ENCODE measurements at places on chromosomes 5 and 9.

- peaks cover 3% of the 10 kb centered on the region for H3K27me3 ChIP-seq
- H3K4me1 ChIP-seq: peaks cover 7% of the 10 kb centered on the region
- H3K27ac ChIP-seq: no peak overlapping the region
These were observed 612.9 kb downstream of the IRX1 start for GRCh38 chr5:4208537-4208936.

GRCh38 chr9:35882996-35883395, 12.8 kb upstream of the OR13J1 start:
- no peak for DNase-seq
- no peaks in the 10 kb centered on the region for H3K27me3 ChIP-seq
- H3K4me3 ChIP-seq: no peak overlapping the region
- no peaks in the 10 kb centered on the region for H3K36me3 ChIP-seq
- H3K4me1 ChIP-seq: peaks cover 5% of the 10 kb centered on the region
- no peak overlapping the region for H3K27ac ChIP-seq

GRCh38 chr5:128708841-128709240, 170.8 kb upstream of the FBN2 start:
- DNase-seq: no peak
- H3K4me3 ChIP-seq: no peak overlapping the region
- no peaks in the 10 kb centered on the region for H3K36me3 ChIP-seq
- no peaks in the 10 kb centered on the region for H3K27me3 ChIP-seq
- no peaks in the 10 kb centered on the region for H3K4me1 ChIP-seq

DNA sequence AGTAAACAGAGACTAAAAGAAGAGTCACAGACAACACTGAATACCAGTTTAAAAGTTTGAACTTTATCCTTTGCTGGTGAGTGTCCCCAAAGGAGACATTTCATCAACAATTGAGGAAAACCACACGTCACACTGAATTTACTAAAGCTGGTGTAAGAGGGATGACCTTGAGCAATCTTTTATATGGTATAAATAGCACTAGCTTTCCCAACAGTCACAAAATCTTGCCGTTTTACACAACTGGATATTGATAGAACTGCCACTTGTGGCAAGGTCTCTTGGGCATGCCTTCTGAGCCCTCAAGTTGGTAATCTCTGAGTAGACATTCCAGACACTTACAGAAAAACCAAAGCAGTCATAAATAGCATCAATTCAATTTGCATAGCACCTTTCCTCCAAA, 311.5 kb upstream of the TARS1 start:
- no peaks in the 10 kb centered on the region for H3K4me1 ChIP-seq
- no peak overlapping the region for H3K27ac ChIP-seq
- no peaks in the 10 kb centered on the region for H3K27me3 ChIP-seq

DNA sequence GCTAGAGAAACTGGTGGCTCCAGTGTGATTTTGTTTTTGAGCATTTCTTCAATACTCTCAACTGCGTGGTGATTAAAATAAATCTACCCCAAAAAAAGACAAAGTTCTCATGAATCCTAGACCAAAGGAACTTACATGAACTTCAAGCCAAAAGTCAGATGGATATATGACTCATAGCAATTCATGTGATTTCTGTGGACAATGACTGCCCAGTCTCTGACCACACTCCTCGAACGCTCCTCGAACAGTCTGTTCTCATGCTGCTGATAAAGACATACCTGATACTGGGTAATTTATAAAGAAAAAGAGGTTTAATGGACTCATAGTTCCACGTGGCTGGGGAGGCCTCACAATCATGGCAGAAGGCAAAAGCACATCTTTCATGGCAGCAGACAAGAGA, 46.4 kb upstream of the CEP78 start:
- no peak overlapping the region for H3K4me3 ChIP-seq
- H3K27me3 ChIP-seq: no peaks in the 10 kb centered on the region
- DNase-seq: no peak
- H3K4me1 ChIP-seq: no peaks in the 10 kb centered on the region
- H3K27ac ChIP-seq: no peak overlapping the region
- no peaks in the 10 kb centered on the region for H3K36me3 ChIP-seq

DNA sequence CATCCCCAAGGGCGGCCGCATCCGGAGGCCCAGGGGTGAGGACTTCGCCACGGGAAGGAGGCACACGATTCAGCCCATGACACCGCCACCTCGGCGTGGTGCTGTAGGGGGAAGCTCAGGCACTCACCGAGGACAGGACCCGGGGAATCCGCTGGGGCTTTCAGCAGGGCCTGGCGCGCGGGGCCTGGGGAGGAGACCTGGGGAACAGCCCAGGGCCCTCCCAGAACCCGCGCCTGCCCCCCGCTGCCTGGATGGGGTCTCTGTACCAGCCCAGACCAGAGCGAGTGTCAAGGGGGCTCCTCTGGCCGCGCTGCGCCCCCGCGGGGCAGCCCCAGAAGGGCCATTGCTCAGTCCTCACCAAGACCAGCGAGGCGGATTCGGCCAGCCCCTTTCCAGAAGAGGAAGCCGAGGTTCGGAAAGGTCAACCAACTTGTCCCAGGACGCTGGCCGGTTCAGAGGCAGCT, 12.8 kb downstream of the COL23A1 start:
- H3K36me3 ChIP-seq: peaks cover 20% of the 10 kb centered on the region
- peaks cover 10% of the 10 kb centered on the region for H3K4me1 ChIP-seq
- peaks cover 14% of the 10 kb centered on the region for H3K27me3 ChIP-seq
- peak; percentile 45 for DNase-seq
- H3K27ac ChIP-seq: no peak overlapping the region

DNA sequence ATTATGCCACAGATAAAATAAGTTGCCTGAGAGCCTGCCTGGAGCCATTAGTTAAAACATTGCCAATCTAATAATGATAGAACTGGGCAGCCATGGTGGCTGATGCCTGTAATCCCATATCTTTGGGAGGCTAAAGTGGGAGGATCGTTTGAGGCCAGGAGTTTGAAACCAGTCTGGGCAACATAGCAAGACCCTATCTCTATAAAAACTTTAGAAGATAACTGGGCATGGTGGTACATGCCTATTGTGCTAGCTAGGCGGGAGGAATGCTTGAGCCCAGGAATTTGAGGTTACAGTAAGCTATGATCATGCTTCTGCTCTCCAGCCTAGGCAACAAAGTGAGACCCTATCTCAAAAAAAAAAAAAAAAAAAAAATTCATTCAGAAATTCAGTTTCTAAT, 52.6 kb downstream of the RAI14 start:
- H3K27me3 ChIP-seq: no peaks in the 10 kb centered on the region
- H3K36me3 ChIP-seq: peaks cover 23% of the 10 kb centered on the region
- H3K4me3 ChIP-seq: no peak overlapping the region
- peaks cover 39% of the 10 kb centered on the region for H3K4me1 ChIP-seq

- no peaks in the 10 kb centered on the region for H3K36me3 ChIP-seq
- H3K4me3 ChIP-seq: no peak overlapping the region
- H3K27ac ChIP-seq: no peak overlapping the region
- no peak for DNase-seq
- H3K27me3 ChIP-seq: no peaks in the 10 kb centered on the region
- peaks cover 15% of the 10 kb centered on the region for H3K4me1 ChIP-seq
These were observed 516.1 kb upstream of the CDH10 start for GRCh38 chr5:25160891-25161290.

GRCh38 chr5:32076699-32077695, 97.1 kb downstream of the GOLPH3 start:
- H3K27me3 ChIP-seq: no peaks in the 10 kb centered on the region
- no peak overlapping the region for H3K4me3 ChIP-seq
- H3K27ac ChIP-seq: peak overlapping the region; percentile 25
- H3K4me1 ChIP-seq: no peaks in the 10 kb centered on the region

GRCh38 chr9:38041564-38042243, 27.3 kb downstream of the SHB start:
- no peak for DNase-seq
- peaks cover 35% of the 10 kb centered on the region for H3K4me1 ChIP-seq
- H3K27me3 ChIP-seq: peaks cover 11% of the 10 kb centered on the region
- H3K27ac ChIP-seq: no peak overlapping the region
- no peak overlapping the region for H3K4me3 ChIP-seq

DNA sequence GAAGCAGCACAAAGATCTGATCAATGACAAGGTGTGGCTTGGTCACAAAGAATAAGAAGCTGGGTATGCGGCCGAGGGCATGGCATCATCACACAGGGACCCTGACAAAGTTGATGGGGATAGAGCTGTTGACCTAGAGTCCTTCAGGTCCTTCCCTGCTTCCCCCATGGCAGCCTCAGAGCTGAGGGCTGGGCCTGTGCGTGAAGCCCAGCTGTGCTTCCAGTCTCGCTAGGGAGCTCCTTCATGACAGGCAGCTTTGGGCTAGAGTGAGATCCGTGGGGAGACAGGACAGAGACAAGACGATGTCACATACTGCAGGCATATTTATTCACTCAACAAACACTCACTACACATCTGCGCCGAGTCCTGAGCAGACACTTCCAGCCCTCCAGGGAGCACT, 56.4 kb upstream of the NEURL1B start:
- H3K4me1 ChIP-seq: peaks cover 15% of the 10 kb centered on the region
- H3K36me3 ChIP-seq: peaks cover 8% of the 10 kb centered on the region
- H3K27ac ChIP-seq: no peak overlapping the region
- DNase-seq: no peak
- H3K27me3 ChIP-seq: no peaks in the 10 kb centered on the region
